DND-41 (cell line): ENCODE measurements at places on chromosomes 3 and 15.

GRCh38 chr3:129445471-129445870, 5.4 kb downstream of the IFT122 start:
- peaks cover 5% of the 10 kb centered on the region; the same call in 1 of the 2 replicates for H3K36me3 ChIP-seq
- H3K27ac ChIP-seq = no peak overlapping the region
- no peak overlapping the region for H3K4me3 ChIP-seq
- DNase-seq = no peak

DNA sequence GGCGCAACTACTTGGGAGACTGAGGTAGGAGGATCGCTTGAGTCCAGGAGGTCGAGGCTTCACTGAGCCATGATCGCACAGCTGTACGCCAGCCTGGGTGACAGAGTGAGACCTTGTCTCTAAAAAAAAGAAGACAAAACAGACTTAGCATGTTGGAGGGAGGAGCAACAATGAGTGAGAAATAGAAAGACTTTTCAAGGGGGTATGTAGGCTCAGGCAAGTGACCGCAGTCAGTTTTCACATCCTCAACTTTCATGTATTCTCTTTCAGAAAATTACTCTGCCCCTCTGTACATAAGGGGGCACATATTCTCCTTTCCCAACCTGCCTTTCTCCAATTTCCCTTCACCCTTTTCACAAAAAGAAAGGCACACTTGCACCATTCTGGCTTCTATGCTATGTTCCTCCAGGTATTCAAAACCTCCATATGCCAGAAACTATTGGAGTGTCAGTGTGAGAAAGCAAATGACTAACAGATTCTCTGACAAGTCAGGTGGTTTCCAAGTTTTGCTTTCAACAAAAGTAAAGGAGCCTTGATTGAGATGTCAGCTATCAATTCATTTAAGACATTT, 7.6 kb downstream of the NSUN3 start:
- no peak for DNase-seq
- peaks cover 39% of the 10 kb centered on the region for H3K36me3 ChIP-seq
- H3K27me3 ChIP-seq = no peaks in the 10 kb centered on the region
- no peak overlapping the region for H3K4me3 ChIP-seq
- H3K27ac ChIP-seq = no peak overlapping the region

DNA sequence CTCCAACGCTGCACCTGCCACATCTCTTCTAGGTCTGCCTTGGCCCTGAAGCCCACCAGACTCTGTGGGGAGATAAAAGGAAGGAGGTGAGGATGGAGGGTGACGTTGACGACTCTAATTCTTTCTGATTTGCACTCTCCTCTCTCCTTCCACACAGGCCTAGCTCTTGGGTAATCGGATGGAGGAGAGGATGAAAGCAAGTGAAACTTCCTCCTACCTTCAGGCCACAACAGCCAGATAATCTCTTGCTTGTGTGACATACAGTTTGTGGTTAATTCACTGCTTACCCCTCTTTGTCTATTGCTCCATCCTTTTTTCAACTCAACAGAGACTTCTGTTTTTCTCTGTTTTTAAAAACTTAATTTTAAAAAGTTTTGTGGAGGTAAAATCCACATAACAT, 208.1 kb downstream of the SV2B start:
- H3K27me3 ChIP-seq = no peaks in the 10 kb centered on the region
- peak overlapping the region; percentile 69 for H3K27ac ChIP-seq
- H3K36me3 ChIP-seq = no peaks in the 10 kb centered on the region
- DNase-seq = peak; percentile 82
- H3K4me1 ChIP-seq = peaks cover 81% of the 10 kb centered on the region
- H3K4me3 ChIP-seq = no peak overlapping the region

- peaks cover 52% of the 10 kb centered on the region for H3K36me3 ChIP-seq
- no peaks in the 10 kb centered on the region for H3K4me1 ChIP-seq
- H3K27me3 ChIP-seq = no peaks in the 10 kb centered on the region
- DNase-seq = no peak
- H3K27ac ChIP-seq = no peak overlapping the region
- no peak overlapping the region for H3K4me3 ChIP-seq
These were observed 33.1 kb downstream of the RAB11A start for GRCh38 chr15:65902373-65902772.

GRCh38 chr3:18211116-18211515, 214.0 kb downstream of the SATB1 start:
- H3K4me1 ChIP-seq = peaks cover 53% of the 10 kb centered on the region
- H3K4me3 ChIP-seq = no peak overlapping the region
- H3K27me3 ChIP-seq = no peaks in the 10 kb centered on the region
- H3K36me3 ChIP-seq = no peaks in the 10 kb centered on the region
- peak overlapping the region; percentile 12; the same call in 1 of the 2 replicates for H3K27ac ChIP-seq

DNA sequence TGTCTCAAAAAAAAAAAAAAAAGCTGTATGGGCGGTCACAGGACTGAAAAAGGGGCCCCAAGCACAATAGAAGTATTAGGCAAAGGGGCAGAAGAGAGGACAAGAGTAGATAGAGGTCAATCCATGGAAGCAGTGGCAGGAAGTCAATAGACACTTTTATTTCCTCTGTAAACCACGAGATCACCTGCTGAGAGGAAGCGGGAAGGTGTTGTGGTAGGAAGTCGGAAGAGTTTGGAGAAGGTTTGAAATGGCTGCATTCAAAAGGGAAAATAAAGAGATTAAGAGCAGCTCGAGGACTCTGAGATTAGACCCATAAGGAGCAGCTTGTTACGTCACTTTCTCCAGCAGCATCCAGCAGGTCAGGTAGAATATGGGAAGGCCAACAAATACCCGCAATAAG, 14.2 kb upstream of the ZNF148 start:
- H3K4me3 ChIP-seq = no peak overlapping the region
- H3K4me1 ChIP-seq = no peaks in the 10 kb centered on the region
- H3K27ac ChIP-seq = no peak overlapping the region
- H3K36me3 ChIP-seq = no peaks in the 10 kb centered on the region
- peak; percentile 19 for DNase-seq

DNA sequence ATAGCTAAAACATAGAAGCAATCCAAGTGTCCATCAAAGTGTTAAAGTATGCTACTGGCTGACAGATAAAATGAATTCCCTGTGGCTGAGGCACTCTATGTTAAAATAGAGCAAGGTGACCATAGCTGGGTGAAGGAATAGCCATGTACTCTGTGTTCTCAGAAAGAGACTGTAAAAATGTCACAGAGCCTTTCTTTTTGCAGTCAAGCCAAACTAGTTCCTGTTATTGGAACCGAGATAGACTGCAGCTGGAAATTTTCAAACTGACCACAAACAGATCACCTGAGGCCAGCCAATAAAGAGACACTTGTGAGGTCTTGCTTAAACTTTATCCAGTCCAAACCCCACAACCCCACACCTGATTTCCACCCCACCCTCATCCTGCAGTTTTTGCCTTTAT, 422.8 kb upstream of the NAALADL2 start:
- no peak overlapping the region for H3K27ac ChIP-seq
- H3K4me1 ChIP-seq = peaks cover 9% of the 10 kb centered on the region; the same call in 1 of the 2 replicates
- no peak overlapping the region for H3K4me3 ChIP-seq
- no peak for DNase-seq

- no peaks in the 10 kb centered on the region for H3K4me1 ChIP-seq
- H3K4me3 ChIP-seq = no peak overlapping the region
- no peaks in the 10 kb centered on the region for H3K36me3 ChIP-seq
- DNase-seq = no peak
- H3K27me3 ChIP-seq = no peaks in the 10 kb centered on the region
These were observed 53.3 kb upstream of the SLC6A11 start for GRCh38 chr3:10762611-10763247.
